ENCODE measurements at places on chromosomes 2 and 18.

- DNase-seq = no peak
Measured at GRCh38 chr18:44955825-44956224, 275.1 kb downstream of the SETBP1 start.

DNA sequence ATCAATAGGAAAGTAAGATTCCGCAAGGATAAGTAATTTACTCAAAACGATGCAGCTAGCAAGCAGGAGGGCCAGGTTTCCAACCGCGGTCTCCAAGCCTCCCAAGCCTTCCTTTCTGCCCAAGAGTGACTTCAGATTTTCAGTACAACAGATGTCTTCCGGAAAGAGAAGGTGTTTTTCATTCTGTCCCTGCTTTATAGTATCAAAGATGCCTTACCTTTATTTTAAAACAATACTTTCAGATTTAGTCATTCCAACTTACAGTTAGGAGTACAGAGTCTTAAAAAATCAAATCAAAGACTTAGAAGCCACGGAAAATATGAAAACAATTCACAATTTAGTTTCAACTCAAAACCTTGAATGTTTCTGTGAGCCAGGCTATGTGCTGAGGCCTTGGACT, 43.6 kb downstream of the CYB5A start:
- no peak for DNase-seq

- no peak for DNase-seq
Measured at GRCh38 chr2:19804639-19805260, 97.0 kb downstream of the TTC32 start.

- no peak for DNase-seq
Measured at GRCh38 chr2:188878716-188879115, 95.5 kb upstream of the COL3A1 start.

- DNase-seq = no peak
Measured at GRCh38 chr2:37189452-37190153, 1.1 kb upstream of the SULT6B1 start.

GRCh38 chr2:172427990-172428831, 825 bp downstream of the ITGA6 start:
- peak; percentile 62 for DNase-seq

- DNase-seq = no peak
Measured at GRCh38 chr2:114040826-114041225, 150.9 kb downstream of the ACTR3 start.

DNA sequence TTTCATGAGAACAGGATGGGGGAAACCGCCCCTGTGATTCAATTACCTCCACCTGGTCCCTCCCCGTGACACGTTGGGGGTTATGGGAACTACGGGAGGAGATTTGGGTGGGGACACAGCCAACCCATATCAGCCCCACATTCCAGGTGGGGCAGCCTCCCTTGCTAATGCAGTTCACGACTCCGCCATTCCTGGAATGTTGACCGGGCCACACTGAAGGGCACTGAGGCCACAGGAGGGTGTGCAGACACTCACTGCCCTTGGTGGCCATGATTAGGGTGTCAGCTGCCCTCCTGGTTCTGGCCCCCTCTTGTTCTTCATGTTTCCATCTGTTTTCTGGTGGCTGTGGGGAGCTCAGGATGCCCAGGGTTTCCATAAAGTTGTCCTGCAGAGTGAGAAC, 176.3 kb downstream of the TWIST2 start:
- DNase-seq = no peak

GRCh38 chr18:65523461-65523860, 227.4 kb upstream of the CDH7 start:
- peak; percentile 3 for DNase-seq

DNA sequence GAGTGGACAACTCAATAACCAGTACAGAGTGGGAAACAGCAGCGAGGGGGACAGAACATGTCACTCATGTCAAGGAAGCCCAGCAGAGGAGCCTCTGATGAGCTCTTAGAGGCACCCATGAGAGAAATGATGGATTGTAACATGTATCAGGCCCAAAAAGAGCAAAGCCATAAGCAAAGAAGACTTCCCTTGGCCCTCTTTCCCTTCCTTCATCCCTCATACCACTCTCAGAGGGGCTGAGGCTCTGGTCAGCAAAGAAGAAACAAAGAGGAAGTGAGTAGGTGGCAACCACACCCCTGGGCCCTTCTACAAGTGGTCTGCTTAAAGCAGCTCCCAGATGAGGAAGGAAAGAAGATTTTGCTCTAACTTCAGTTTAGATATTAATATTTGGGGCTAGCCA, 112.8 kb downstream of the CDC42EP3 start:
- DNase-seq = no peak

GRCh38 chr2:175560521-175561169, 379.1 kb upstream of the ATP5MC3 start:
- no peak for DNase-seq

DNA sequence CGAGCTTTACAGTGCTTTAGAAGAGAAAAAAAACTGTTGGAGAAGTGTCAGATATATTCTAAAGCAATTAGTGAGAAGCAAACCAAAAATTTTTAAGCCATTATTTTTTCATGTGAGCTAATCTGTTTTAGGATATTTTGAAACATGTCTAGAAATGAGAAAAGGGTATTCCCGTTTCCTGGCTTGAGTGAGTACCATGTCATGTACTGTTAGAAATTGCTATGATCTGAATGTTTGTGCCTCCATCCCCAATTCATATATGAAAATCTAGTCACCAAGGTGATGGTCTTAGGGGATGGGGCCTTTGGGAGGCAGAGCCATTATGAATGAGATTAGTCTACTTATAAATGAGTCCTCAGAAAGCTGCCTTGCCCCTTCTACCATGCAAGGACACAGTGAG, 493.3 kb upstream of the GCFC2 start:
- DNase-seq = no peak

- DNase-seq = peak; percentile 56
Measured at GRCh38 chr2:174546519-174547506, 50.8 kb downstream of the WIPF1 start.

DNA sequence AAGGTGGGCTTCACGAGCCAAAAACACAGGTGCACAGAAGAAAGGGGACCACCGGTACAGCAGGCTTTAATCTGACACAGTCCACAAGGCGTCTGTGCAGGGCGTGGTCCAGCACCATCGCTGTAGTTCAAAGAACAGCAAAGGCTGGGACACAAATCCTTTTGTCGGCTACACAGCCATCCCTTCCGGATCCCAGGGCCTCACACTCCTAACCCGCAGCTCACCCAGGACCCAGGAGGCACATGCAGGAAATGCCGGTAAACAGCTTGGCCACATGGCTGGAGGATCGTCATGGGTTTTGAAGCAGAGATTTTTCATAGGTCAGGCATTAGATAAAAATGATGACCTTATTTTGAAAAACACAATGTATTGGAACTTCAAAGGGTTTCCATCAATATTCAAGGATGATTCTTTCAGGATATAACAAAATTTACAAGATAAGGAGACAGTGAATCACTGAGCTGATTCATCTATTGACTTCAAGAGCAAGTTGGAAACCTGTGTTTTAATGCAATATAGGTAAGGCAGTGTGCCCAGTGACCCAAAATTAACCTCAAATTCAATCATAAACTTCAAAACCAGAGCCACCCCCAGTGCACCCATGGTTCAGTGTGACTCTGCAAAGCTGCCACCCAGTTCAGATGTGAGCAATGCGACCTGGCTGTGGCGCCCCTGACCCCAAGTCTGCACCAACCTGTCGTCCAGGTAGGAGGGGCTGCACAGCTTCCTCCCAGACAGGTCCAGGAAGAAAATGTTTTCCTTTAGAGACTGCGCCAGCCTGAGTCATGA, 74.4 kb downstream of the TMEM18 start:
- DNase-seq = no peak

- no peak for DNase-seq
Measured at GRCh38 chr2:88450186-88450585, 2.3 kb downstream of the FOXI3 start.

- DNase-seq = no peak
Measured at GRCh38 chr2:230827774-230828271, 36.9 kb upstream of the ITM2C start.

DNA sequence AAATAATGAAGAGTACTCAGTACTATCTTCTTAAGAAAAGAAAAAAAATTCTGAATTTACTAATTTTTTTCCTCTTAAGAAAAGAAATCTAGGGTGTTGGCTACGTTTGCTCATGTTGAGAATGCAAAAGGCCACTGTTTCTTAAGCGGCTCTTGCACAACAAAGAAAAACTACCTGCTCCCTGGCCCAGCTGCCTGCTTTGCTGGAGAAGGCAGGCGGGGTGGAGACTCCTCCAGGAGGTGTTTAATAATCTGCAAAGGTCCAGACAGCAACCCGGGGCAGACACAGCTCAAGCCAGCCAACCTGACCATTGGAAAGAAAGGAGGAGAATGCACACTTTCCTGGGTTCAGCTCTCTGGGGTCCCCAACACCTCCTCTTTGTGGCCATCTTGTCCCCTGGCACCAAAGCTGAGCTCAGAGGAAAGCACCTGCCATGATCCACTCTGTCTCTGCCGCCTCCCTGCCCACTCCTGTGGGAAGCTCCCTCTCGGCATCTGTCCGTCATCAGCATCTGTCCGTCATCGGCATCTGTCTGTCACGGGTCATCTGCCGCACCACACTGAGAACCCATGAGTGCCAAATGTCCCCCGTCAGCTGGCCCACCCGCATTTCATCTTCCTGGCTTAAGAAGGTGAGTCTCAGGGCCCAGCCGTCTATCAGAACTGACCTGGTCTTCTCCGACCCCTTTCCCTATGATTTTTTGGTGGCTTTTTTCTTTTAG, 11.9 kb downstream of the ZNF516 start:
- no peak for DNase-seq

- no peak for DNase-seq
Measured at GRCh38 chr18:26863122-26863879, 2.2 kb downstream of the AQP4 start.

DNA sequence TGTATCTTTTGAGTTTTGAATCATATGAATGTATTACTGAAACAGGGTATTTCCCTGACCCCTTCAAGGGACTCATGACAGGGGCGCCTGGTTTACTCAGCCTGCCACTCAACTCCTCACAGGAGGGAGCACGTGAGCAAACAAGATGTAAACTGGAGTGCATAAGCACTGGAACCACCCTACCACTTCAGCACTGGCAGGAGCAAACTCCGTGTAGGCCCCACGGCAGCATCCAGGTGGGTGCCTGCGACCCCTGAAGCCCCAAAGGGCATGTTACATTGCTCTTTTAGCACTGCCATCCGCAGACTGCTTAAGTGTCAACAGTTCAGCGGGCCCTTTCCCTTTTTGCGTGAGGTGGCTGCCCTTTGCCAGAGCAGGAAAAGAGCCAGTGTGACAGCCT, 8.2 kb upstream of the DAPL1 start:
- DNase-seq = no peak

DNA sequence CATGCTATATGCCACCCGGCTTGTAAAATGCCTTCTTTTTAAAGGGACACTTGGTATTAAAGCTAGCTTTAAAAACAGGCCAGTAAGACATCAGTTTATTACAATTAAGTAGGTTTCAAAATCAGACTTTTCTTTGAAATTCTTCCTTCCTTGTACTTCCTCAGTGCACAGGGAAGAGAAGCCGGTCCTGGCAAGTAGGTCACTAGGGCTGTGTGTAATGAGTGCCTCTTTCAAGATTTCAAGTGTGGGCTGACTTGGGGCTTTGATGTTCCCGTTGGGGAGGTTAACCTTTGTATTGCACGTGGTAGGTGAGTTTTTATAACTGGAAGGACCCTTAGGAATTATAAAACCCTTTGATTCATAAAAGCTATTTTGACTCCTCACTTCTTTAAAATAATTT, 566.4 kb upstream of the ID2 start:
- no peak for DNase-seq

GRCh38 chr2:240424341-240425235, 10.9 kb upstream of the GPC1 start:
- no peak for DNase-seq

GRCh38 chr2:65491381-65491905, 59.0 kb upstream of the SPRED2 start:
- no peak for DNase-seq

- no peak for DNase-seq
Measured at GRCh38 chr2:168500516-168500915, 44.4 kb downstream of the CERS6 start.

GRCh38 chr2:22375096-22375495, 1009.9 kb upstream of the KLHL29 start:
- peak; percentile 9 for DNase-seq

DNA sequence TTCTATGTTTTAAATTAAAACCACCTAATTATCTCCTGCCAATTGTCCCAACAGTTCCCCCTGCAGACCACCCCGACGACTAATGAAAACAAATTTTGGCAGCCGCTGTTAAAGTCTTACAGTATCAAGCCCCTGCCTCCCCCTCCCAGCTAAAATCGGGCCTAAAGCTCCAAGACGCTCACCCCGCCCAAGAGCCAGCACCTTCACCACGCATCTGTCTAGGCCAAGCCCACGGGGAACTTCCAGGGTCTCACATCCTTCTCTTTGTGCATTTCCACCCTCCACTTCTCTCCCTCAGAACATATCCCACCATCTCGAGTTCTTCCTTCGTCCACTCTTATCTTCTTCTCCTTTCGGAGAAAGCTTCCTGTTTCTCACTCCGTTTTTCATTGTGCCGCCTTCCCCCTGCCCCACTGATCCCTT, 445 bp downstream of the PRPF40A start:
- peak; percentile 71 for DNase-seq

- no peak for DNase-seq
Measured at GRCh38 chr18:45945669-45946068, 21.5 kb downstream of the EPG5 start.

DNA sequence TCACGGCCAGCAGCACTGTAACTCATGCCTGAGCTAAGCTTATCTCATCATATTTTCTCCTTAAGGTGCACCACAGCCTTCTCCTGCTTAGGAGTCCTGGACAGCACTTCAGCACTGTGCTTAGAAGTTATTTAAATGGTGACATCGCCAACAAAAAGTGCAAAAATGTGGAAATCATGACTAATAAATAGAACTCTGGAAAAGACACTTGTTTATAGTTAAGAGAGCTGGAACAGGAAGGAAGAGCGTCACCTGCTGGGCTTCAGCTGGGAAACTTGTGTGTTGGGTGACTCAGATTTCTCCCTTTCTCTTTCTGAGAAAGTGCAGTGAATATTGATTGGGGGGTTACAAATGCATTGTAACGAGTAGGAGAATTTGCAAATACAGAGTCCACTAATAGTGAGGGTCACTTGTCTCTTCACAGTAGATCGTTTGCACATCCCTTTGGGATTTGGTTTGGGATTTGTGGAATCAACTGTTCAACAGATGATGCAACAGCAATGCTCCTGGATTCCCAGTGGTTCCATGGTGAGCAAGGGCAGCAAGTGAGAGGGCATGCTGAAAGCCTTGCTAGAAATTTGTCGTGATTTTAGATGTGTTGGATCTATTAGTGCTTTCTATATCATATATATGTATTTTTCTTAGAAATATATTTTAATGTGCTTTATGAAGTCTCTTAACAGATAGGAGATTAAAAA, 84.2 kb downstream of the DOK6 start:
- no peak for DNase-seq
